ENCODE measurements at places on chromosomes 1 and 21.

DNA sequence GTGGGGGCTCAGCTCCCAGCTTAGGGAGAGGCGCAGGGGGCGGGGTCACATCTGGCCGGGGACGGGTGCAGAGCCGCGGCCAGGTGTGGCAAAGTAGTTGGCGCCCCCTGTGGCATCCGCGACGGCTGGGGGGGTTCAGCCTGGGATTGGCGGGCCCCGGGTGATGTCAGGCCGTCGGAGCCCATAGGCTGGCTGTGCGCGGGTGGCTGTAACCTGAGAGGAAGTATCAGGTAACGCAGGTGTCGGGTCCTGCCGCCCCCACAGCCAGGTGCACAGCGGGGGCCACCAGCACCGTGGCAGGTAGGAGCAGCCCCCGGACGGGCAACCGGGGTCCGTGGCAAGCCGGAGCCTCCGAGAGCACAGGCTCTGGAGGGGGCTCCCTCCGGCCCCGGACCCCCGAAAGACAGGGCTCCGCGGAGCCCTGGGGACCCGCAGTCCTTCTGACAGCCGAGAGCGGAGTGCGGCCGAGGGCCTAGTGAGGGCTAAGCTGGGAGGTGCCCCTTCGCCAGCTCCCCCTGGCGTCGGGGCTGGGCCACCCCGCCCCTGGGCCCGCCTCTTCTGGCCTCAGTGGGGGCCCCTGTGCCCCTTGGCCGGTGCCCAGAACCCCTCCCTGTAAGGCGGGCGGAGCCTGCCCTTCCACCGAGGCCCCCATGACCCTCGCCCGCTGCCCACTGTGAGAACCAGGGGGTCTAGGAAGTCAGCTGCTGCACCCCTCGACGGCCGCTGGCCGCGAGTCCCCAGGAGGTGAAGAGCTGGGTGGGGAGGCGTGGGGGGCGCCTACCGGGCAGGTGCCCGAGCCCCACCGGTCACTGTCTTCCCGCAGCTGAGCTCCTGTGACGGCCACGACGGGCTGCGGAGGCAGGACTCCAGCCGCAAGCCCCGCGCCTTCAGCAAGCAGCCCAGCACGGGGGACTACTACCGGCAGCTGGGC lies 17.9 kb downstream of the TNFRSF25 start:
- no peak for DNase-seq

- DNase-seq = no peak
These were observed 17.1 kb downstream of the NUDC start for GRCh38 chr1:26938659-26939025.

- DNase-seq = no peak
These were observed 10.3 kb upstream of the SFPQ start for GRCh38 chr1:35203295-35203694.

GRCh38 chr1:113654883-113655282 lies 104.4 kb downstream of the PHTF1 start:
- no peak for DNase-seq

- DNase-seq = no peak
These were observed 12.4 kb downstream of the HYI start for GRCh38 chr1:43441166-43441893.

GRCh38 chr1:208258277-208258676 lies 14.1 kb upstream of the PLXNA2 start:
- no peak for DNase-seq

DNA sequence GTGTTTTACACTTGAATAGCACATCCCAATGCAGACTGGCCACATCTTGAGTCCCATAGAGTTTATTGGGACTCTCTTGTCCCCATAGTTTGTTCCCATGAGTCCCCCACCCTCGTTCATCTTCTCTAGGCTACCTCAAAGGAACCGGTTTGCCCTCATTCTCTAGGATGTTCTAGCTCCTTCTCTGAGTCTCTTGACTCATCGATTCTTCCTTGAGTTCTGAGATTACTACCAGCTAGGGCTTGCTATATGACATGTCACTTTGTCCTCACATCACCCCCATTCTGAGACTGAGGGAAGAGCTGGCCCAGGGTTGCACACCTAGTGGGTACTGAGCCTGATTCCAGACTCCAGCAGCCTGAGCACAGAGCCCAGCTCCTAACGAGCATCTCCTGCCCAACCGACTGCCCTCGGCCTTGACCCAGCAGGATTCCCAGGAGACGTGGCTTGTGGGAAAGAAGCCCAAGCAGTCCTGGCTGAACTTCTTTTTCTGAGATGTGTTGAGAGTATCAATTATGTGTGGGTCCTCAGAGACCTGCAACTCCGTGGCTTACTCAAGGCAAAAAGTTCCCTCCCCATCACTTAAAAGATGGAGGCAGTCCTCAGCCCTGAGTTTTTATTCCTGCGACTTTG lies 42.0 kb downstream of the TMEM51 start:
- no peak for DNase-seq

- DNase-seq = no peak
These were observed 68.4 kb downstream of the USP24 start for GRCh38 chr1:55146781-55147180.

- no peak for DNase-seq
These were observed 561.1 kb upstream of the ZRANB2 start for GRCh38 chr1:71641903-71642302.

DNA sequence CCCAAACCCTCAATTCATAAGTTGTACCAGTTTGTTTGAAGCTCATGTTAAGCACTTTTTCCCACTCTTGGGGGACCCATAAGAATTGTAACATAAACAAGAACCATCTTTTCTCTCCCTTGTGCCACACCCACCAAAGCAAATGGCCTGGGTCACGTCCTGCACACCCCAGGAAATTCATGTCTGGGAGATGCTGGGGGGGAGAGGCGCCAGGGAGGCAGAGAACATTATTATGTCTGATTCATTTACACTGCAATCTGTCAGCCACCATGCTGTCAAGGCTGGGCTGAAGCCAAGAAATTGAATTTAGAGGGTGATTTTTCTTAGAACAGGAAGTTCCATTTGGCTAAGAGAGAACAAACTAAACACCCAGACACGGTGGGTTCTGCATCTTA lies 37.2 kb upstream of the IPO9 start:
- no peak for DNase-seq

DNA sequence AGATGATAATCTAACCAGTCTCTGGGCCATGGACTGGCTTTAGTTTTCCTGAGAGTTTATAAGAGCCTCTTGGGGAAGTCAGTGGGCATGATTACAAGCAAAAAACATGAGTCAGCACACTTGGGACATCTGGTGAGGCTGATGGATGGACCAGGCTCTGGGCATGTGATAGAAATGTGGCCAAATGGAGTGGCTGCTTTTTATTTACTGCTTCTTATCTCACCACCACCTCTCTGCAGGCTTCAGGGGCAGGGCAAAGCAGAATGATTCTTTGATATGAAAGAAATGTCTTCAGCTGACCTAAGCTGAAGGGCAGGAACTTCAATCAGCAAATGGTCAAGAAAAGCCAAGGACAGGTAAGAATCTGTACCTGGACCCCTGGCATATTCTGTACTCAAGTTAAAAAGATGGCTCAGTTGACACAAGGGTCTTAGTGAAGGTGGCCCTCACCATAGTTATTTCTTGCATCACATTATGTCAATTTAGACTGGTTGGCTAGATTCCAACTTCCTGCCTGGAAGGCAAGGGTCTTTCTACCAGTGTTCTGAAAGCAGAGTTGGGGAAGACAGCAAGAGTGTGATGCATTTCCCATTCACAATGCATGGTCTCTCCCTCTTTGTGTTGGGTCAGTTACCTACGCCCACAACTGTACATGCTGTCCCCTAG lies 162.8 kb downstream of the FASLG start:
- DNase-seq = no peak

- no peak for DNase-seq
These were observed 24.9 kb upstream of the MAN1A2 start for GRCh38 chr1:117342397-117342796.

DNA sequence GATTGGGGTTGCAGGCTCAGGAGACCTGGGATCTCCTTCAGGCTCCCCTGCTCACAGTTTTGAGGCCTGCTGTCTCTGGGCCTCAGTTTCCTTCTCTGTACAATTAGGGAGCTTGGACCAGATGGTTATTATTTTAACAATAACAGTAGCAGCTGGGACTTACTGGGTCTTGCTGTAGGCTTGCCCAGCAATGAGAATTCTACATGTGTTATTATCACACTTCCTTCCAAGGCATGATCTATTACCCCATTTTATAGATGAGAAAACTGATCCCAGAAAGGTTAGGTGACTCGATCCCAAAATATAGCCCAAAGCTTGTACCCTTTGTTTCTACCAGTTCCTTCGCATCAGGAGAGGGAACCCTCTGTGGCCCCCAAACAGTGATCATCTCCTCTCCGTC lies 153.8 kb downstream of the PTPRU start:
- DNase-seq = no peak

GRCh38 chr1:185288435-185288834 lies 28.6 kb downstream of the IVNS1ABP start:
- DNase-seq = no peak

DNA sequence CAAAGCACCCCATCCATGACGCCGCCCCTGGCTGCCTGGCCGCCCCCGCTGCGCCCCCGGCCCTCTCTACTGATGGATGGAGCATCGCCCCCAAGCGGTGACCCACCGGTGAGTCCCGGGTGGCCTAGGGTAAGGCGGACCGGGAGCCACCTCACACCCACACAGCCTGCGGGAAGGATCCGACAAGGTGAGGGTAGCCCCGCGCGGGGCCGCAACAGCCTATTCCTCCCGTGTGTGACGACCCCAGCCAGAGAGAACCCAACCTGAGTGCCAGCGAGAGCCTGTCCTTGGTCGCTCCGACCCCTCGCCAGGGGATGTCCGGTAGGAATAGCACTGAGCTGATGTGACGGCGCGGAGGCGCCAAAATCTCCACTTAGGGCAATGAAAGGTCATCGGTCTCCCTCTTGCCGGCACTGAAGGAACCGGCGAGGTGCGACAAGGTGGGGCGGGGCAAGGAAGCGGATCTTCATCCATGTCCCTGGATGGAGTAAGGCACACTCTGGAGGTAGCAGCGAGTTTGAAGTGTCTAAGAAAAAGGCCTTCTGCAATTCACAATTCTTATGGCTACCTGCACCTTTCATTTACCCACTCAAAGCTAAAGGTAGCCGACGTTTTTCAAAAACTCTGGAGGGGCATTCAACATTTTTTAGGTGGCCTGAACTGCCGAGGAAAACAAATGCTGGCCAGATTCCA lies 19.7 kb upstream of the CHIA start:
- DNase-seq = no peak

- DNase-seq = no peak
These were observed 9.2 kb downstream of the CLDN8 start for GRCh38 chr21:30206551-30207251.

DNA sequence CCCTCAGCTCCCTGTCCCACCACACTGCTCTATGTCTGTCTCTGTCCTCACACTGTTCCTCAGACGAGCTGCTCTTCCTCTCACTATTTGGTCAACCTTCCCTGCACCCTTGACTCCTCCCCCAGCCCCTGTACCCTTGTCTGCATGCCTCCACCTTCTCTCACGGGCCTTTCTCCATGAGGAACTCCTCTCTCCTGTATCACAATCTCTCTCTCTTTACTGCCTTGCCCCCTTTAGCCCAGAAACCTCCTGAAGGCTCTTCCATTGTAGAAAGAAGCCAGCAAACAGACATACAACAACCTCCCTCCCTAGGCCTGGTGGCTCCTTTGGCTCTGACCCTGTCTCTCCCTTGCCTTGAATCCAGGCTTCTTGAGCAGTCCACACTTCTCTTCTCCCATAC lies 251.6 kb upstream of the CSF3R start:
- DNase-seq = no peak

DNA sequence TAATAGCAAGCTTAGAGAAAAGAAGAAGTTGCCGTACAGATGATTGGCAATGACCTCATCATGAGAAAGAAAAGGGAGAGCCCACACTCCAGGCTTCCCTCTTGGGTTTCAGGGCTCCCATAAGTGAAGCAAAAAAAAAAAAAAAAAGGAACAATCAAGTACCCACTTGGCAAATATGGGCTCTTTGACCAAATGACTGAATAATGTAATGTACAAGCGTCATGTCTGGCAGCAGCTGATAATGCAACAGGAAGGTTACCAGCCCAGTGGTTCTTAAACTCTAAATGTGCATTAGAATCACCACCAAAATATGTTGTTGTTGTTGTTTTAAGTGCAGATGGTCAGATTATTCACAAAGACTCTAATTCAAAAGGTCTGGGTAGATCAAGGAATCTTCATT lies 13.5 kb downstream of the TNFSF4 start:
- DNase-seq = no peak

DNA sequence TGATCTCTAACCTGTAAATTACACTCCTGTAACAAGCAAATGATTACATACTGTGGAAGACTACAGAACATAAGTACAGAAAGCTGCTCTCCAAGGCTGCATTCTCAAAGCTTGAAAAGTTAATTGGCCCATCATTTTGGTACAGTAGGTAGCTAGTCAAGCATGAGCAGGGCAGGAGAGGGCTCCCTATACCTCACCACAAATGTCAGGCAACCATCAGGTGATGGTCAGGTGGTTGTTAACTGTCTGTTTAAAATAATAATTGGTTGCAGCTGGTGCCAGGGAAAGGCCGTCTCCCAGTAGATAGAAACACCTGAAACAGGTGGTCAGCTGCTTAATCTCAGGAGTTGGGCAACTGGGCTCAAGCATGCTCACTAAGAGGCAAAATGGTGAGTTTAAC lies 13.1 kb upstream of the SLC1A7 start:
- DNase-seq = no peak

DNA sequence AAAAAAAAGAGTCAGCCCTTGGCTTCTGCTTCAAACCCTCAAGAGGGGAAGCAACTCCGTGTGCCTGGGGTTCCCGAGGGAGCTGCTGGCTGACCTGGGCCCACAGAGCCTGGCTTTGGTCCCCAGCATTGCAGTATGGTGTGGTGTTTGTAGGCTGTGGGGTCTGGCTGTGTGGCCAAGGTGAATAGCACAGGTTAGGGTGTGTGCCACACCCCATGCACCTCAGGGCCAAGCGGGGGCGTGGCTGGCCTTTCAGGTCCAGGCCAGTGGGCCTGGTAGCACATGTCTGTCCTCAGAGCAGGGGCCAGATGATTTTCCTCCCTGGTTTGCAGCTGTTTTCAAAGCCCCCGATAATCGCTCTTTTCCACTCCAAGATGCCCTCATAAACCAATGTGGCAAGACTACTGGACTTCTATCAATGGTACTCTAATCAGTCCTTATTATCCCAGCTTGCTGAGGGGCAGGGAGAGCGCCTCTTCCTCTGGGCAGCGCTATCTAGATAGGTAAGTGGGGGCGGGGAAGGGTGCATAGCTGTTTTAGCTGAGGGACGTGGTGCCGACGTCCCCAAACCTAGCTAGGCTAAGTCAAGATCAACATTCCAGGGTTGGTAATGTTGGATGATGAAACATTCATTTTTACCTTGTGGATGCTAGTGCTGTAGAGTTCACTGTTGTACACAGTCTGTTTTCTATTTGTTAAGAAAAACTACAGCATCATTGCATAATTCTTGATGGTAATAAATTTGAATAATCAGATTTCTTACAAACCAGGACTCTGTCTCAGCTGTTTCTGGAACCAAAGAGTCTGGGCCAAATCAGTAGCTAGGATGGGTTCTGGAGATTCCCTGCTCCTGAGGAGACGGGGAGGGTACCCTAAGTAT lies 26.8 kb upstream of the KDM4A start:
- DNase-seq = no peak

DNA sequence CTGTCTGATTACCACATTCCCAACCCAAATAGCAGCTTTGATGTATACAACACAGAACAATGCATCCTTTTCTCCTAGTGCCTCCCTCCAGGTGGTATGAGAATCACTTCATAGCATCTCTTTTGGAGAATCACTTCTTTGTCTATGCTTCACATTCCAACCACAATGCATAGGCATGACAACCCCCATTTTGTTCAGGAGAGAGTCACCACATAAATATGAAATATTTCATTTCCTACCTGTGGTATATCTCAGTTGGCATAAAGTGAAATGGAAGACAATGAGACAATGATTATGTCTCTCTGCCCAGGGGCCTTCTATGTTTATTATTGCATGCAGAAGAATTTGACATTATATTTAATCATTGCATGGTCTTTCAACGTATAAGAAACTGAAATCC lies 112.2 kb downstream of the BRINP2 start:
- no peak for DNase-seq

- DNase-seq = no peak
These were observed 1.3 kb downstream of the PKP1 start for GRCh38 chr1:201284636-201285035.

Data from omental fat pad (tissue), 4 donors.